HuH-7.5 (cell line): ENCODE measurements at places on chromosomes 5 and 9.

DNA sequence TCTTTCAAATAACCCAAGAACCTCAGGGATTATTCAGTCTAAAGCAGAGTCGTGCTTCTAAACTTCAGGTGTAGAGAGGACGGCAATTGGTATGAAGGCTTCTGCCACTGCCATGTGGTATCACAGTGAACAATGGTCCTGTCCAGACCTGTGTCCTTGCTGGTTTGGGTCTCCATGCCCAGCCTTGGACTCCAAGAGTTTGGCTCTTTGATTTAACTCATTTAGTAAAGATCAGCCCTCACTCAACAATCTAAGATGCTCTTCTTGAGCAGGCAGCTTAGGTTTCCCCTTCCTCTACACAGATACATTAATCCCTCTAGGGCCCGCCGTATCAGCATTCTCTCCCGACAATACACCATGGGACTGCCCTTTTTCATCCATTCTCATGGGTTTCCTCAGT, 518.0 kb downstream of the RAB3C start:
- no peak for DNase-seq

GRCh38 chr9:12847561-12847960, 72.7 kb downstream of the LURAP1L start:
- DNase-seq, result no peak

GRCh38 chr5:54001976-54002775, 308.2 kb downstream of the ARL15 start:
- DNase-seq, result no peak

- no peak for DNase-seq
These were observed 3.6 kb upstream of the SLC25A48 start for GRCh38 chr5:135830876-135831275.

DNA sequence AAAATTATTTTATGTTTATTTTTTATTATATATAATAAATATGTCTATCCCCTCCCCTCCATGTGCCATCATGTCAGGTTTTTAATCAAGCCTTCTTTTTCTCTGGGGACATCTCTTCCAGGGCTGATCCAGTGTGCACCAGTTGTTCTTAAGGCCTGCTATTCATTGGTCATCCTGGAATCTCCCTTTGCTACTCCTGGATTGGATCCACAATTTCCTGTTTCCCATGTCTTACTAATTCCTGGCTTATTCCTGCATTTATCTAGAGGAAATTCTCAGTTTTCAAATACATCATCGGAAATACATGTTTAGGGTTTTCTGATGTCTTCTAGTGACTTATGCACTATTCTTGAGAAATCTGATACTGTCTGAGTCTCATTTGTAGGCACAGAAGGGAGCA, 56.8 kb downstream of the ANGPTL2 start:
- no peak for DNase-seq

- no peak for DNase-seq
These were observed 82.1 kb upstream of the LMX1B start for GRCh38 chr9:126531591-126531990.

DNA sequence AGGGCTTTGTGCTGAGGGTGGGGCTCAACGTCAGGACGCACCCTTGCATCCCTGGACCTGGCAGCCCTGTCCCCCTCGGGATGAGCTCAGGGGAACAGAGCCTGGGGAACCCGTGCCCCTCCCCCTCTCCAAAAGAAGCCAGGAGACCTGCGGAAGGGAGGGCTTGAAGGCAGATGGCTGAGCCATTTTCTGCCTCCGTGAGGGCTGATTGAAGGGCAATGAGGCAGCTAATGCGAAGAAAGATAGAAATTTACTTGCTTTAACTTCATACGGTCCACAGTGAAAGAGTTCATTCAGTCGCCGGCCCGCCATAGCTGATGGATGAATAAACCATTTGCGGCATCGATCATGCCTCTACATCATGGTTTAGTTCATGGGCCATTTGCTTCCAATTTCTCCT, 28.8 kb downstream of the ASS1 start:
- DNase-seq, result no peak

GRCh38 chr5:65111961-65112658, 343.4 kb downstream of the CWC27 start:
- no peak for DNase-seq
